ENCODE measurements at places on chromosomes 4 and X. TPM values are rescaled to one million over a fixed set of nuclear protein-coding genes. Genes with fewer than 3 reads are reported as not detected.

The MMRN1 gene
- 10.1 TPM for total RNA-seq

The CDK16 gene
- total RNA-seq, result 155 TPM

The PNMA5 gene
- not detected for total RNA-seq

The GAGE1 gene
- total RNA-seq, result not detected

The ZNF41 gene
- 12.8 TPM for total RNA-seq

The BMX gene
- total RNA-seq, result 1.5 TPM

The SORBS2 gene
- total RNA-seq, result 911 TPM

The EXOC1L gene
- total RNA-seq, result not detected

The CXCL11 gene
- total RNA-seq, result 0.42 TPM

The MAGEC3 gene
- total RNA-seq, result not detected

The ARHGAP6 gene
- total RNA-seq, result 2.8 TPM
